ENCODE measurements at places on chromosomes 16 and 17. TPM values are rescaled to one million over a fixed set of nuclear protein-coding genes. Genes with fewer than 3 reads are reported as not detected.

The CCL4 gene
- total RNA-seq: 1.1 TPM

The MKS1 gene
- 10.0 TPM for total RNA-seq

The TBC1D16 gene
- total RNA-seq: 29.3 TPM

The CSH2 gene
- not detected for total RNA-seq

GRCh38 chr16:13332713-13333255 is 431.4 kb downstream of the SHISA9 start:
- no peak for DNase-seq
- no peaks in the 10 kb centered on the region for H3K4me1 ChIP-seq
- H3K27me3 ChIP-seq: no peaks in the 10 kb centered on the region
- no peak overlapping the region for H3K4me3 ChIP-seq
- H3K36me3 ChIP-seq: no peaks in the 10 kb centered on the region

GRCh38 chr16:68910051-68910450 is 66.7 kb downstream of the TANGO6 start:
- no peaks in the 10 kb centered on the region for H3K36me3 ChIP-seq
- H3K27ac ChIP-seq: no peak overlapping the region
- no peak overlapping the region for H3K4me3 ChIP-seq
- peaks cover 2% of the 10 kb centered on the region for H3K4me1 ChIP-seq

DNA sequence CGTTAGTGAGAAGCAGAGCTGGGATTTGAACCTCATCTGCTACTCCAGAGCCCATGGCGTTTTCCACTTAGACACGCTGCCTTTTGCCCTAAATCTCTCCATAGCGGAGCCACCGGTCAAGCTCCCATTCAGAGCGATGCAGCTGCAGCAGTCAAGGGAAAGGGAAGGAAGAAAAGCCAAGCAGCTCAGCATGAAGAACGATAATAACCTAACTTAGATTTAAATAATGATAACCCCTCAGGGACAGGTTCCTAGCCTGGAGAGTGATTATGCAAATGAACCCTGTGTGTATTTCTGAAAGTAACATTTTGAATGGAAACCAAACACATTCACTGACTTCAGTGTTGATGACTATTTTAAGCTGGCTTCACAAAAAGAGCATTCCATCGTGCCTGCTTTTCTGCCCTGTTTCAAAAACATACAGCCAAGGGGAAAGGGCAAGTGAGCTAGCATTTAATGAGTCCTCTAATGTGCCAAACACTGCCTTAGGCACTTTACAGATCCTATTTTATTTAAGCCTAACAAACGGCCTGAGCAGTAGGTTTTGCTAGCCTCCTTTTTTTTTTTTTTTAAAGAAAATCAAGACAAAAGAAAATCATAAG is 798.3 kb downstream of the CDH8 start:
- no peaks in the 10 kb centered on the region for H3K27me3 ChIP-seq
- H3K4me1 ChIP-seq: no peaks in the 10 kb centered on the region
- no peak for DNase-seq
- H3K27ac ChIP-seq: no peak overlapping the region
- H3K4me3 ChIP-seq: no peak overlapping the region

GRCh38 chr17:35768797-35769196 is 8.1 kb downstream of the C17orf50 start:
- peaks cover 3% of the 10 kb centered on the region for H3K4me1 ChIP-seq
- H3K27me3 ChIP-seq: no peaks in the 10 kb centered on the region
- H3K36me3 ChIP-seq: no peaks in the 10 kb centered on the region

GRCh38 chr16:48546774-48547173 is 63.2 kb downstream of the N4BP1 start:
- no peak for DNase-seq
- no peaks in the 10 kb centered on the region for H3K27me3 ChIP-seq
- no peak overlapping the region for H3K27ac ChIP-seq
- no peaks in the 10 kb centered on the region for H3K4me1 ChIP-seq
- H3K36me3 ChIP-seq: no peaks in the 10 kb centered on the region

DNA sequence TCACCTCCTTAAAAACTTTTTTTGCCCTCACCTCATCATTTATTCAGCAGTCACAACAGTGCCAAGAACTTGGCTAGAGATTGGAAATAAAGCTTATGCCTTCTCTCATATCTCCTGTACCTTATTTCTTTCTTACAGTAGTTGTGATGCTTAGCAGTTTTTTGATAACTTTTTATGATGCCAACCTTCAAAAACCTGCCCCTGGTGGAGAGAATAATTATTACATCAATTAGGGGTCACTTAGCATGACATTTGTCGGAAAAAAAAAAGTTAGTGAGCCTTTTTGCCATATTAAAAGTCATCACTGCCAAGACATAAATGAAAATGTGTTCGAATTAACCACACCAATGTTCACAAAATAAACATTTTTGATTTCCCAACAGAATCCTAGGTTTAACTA is 296.6 kb downstream of the WWOX start:
- H3K4me1 ChIP-seq: peaks cover 2% of the 10 kb centered on the region
- H3K4me3 ChIP-seq: no peak overlapping the region
- H3K27ac ChIP-seq: no peak overlapping the region

DNA sequence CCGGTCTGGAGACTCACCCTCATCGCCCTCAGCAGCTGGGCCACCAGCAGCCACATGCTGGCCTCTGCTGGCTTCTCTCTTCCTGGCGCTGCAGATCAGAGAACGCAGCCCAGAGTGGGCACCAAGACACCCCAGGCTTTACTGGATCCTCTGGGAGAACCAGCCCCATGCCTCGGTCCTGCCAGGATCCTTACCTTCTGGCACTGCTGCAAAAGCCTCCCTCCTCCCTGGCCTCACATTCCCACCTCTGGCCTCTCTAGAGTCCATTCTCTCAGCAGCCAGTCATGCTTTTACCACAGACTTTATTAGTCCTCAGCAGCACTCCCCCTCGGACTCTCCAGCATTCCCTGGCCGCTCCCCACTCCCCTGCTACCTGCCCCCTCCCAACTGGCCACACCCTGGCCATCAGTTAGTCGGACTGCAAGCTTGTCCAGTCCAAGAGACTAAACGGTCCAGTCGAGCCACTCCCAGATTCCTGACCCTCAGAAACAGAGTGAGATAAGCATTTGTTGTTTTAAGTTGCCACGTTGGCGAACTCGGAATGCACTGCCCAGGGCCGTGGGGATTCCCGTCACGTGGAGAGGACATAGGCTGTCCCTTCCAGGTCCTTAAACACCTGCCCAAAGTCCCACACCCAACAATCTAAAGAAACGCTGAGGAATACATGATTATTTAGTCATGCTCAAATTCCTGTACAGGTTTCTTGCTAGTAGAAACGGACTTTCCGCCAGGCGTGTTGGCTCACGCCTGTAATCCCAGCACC is 5.9 kb upstream of the SPG7 start:
- no peak overlapping the region for H3K27ac ChIP-seq
- H3K27me3 ChIP-seq: no peaks in the 10 kb centered on the region
- no peaks in the 10 kb centered on the region for H3K36me3 ChIP-seq
- H3K4me1 ChIP-seq: peaks cover 15% of the 10 kb centered on the region
- DNase-seq: no peak

- DNase-seq: no peak
- no peak overlapping the region for H3K27ac ChIP-seq
- H3K27me3 ChIP-seq: no peaks in the 10 kb centered on the region
- H3K4me1 ChIP-seq: no peaks in the 10 kb centered on the region
Observed at GRCh38 chr16:89144681-89145080, 26.9 kb upstream of the CDH15 start.

- H3K36me3 ChIP-seq: no peaks in the 10 kb centered on the region
- peaks cover 17% of the 10 kb centered on the region for H3K4me1 ChIP-seq
- peak overlapping the region; percentile 37 for H3K27ac ChIP-seq
- peak overlapping the region; percentile 31 for H3K4me3 ChIP-seq
Observed at GRCh38 chr16:2023092-2024031, 3.3 kb upstream of the NHERF2 start.

DNA sequence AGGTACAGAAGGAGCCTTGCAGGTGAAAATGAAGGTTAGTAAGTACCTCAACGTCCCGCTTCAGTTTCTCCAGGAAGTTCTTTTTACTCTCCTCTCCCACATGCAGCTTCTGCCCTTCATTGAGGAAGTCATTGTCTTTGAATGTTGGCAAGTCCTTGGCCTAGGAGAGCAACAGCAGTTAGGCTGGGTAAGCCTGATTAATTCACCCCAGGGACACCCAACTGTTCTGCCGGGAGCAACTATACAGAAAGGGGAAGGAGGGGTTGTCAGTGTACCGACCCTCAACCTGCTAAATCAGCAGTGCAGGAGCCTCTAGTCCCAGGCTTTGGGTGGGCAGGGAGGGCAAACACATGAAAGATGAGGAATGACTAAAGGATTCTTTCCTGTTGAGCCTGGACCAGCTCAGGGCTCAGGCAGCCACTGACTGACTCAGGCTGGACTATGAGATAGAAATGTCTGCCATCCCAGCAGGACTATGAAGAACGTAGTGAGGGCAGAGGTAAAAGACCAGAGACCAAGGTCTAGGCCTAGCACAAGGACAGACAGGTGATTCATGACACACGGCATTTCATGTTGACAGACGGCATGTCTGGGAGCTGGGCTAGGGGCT is 21.6 kb downstream of the PIP4K2B start:
- H3K27ac ChIP-seq: no peak overlapping the region
- no peaks in the 10 kb centered on the region for H3K27me3 ChIP-seq
- no peaks in the 10 kb centered on the region for H3K4me1 ChIP-seq

DNA sequence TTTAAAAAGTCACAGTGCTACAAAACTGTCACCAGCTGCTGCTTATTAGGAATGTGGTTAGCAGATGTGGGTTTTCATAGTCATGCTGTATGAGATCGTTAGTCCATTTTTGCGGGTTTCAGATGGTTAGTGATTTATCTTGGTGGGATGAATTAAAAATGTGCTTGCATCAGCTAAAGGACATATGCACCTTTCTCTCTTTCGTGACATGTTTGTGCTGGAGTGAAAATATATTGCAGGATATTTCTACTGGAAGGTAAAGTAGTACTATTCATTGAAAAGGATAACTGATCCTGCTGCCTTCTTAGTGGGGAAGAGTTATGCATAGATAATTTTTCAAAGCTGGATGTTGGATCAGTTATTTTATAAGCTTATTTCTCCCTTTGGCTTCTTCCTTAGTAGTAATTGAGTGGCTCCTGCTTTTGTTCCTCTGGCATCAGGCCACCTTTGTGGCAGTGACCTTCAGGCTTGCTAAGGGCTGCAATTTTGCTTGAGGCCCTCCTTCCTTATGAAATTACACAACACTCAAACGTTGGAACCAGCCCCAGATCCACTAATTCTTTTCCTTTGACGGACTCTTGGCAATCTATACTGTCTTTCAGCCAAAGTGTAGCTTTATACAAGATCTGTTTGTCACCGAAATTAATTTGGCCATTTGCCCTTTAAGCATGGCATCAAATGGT is 7.5 kb upstream of the SNTB2 start:
- peak overlapping the region; percentile 49 for H3K27ac ChIP-seq
- no peak overlapping the region for H3K4me3 ChIP-seq
- H3K4me1 ChIP-seq: peaks cover 9% of the 10 kb centered on the region
